ENCODE measurements at places on chromosomes 2 and 18.

DNA sequence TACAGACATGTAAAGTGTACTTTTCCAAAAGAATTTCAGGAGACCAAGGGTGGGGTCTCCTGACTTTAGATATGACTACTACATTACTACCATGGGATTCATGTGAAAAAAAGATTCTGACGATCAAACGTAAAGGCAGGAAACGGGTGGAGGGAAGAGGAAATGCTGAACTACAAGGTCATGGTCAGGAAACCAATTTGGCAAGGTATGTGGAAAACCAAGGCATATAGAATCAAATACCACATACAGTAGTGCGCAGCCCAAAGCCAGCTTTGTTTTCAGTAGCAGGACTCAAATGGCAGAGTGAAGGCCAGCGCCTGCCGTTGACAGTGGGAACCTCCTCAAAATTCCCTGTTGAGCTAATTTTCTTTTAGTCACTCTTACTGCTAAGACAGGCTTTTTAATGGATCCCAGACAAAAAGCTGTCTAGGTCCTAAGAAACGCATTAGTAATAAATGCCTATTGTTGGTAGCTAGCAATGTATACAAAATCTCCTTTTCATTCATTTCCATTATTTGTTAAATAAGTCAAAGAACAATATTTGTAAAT, 57.6 kb upstream of the SERTAD2 start:
- DNase-seq, result no peak

DNA sequence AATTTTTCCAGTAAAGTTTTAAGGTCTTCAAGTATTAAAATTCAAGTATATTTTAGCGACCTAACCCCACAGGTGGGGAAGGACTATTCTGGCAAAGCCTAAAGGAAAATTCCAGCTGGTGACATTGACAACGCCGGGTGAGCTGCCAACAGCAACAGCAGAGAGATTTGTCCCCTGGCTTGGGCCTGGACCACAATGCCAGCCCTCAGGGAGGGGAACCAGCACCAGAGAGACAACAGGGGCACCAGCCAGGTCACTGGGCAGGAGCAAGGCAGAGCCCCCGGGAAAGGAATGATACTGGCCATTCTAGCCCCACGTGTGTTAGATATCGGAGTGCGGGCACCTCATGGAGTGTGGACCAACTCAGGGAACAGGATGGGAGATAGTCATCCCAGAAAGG, 95.7 kb downstream of the ARMC9 start:
- DNase-seq, result no peak

DNA sequence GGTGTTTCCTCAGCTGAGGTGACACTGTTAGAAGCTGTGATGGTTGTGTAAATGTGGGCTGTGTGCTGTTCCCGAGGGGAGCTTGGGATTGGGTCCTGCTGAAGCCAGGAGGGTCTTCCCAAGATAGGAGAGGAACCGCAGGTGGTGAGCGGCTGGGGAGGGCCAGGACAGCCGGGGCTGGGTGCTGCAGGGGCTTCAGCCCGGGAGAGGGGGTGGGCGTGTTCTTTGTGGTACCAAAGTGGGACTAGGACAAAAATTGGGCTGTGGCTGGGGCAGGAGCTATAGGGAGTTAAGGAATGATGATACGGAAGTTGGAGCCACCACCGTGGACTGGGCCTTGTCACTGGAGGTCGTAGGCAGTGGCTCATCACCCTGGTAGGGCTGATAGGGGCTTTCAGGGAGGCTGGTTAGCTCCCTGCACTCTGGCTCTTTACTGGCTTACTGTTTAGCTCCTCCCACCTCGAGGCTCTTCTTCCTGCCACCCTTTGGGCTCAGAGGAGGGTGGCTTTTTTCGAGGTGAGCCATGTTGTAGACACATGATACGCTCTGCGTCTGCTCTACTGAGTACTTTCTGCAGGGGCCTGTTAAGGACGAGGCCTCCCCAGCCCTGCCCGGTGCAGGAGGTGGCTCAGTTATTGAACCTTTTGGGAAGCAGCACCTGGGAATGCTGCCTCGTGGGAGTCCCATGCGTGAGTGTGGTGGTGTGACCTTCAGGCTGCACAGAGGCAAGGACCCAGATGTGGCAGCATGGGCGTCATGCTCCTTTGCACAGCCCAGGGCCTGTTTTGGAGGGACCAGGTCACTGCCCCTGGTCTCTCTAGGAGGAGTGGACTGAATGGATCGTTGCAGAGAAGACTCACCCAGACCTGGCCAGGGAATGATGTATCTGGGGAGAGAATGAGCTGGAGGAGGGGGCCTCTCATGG, 21.6 kb downstream of the ASB1 start:
- no peak for DNase-seq

DNA sequence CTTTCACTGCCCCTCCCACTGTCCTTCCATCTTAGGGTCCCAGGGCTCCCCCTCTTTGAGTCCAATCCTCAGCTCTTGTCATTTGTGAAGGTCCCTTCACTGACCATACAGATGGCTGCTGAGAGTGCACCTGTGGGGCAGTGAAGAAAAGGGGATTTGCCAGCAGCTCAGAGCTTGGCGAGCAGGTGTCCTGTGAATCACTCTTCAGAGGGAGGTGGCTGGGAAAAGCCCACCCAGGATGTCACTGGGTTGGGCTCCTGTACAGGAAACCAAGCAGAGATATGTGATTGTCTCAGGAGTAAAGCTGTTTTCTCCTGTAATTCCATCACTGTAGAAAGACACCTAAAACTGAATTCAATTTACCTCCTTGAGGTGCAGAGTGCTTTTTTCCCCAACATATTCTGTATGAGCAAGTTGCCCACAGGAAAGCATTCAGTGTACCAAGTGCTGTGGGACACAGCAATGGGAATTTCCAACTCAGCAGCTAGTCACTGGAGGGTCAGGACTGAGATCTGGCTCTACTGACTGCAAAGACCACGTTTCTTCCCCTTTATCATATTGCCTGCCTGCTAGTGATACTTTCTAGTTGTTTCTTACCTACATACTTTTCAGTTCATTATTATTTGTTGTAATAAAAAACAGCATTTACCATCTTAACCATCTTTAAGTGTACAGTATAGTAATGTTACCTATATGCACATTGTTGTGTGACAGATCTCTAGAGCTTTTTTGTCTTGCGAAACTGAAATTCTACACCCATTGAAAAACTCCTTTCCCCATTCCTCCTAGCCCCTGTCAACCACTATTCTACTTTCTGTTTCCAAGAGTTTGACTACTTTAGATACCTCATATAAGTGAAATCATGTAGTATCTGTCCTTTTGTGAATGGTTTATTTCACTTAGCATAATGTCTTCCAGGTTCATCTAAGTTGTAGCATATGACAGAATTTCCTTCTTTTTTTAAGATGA, 239.1 kb downstream of the TSN start:
- DNase-seq, result no peak

- DNase-seq, result no peak
Observed at GRCh38 chr18:13269521-13270011, 51.0 kb downstream of the LDLRAD4 start.

DNA sequence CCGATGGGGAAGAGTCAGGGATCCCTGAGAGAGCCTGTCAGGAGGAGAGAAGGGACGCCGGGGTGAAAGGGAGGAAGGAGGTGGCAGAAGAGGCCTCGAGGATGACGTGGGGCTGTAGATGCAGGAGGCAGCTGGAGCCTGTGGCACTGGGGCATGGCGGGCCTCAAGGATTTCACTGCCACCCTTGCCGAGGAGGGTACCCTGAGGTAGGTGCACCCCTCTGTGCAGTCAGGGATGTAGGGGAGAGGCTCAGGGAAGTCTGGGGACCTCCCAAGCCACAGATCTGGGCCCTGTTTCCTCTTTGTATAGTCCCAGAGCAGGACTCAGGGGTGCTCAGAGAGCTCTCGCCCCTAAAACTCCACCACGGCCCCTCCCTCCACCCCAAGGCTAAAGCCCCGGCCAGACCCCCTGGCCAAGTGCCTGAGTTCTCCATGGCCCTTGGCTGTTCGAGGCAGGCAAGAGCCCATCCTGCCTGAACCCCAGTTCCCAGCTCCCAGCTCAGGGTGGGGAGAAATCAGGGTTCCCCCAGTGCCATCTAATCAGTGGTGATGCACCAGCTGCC, 39.0 kb upstream of the HDAC4 start:
- DNase-seq, result no peak

GRCh38 chr2:76427452-76427851, 716.7 kb upstream of the GCFC2 start:
- DNase-seq, result no peak

DNA sequence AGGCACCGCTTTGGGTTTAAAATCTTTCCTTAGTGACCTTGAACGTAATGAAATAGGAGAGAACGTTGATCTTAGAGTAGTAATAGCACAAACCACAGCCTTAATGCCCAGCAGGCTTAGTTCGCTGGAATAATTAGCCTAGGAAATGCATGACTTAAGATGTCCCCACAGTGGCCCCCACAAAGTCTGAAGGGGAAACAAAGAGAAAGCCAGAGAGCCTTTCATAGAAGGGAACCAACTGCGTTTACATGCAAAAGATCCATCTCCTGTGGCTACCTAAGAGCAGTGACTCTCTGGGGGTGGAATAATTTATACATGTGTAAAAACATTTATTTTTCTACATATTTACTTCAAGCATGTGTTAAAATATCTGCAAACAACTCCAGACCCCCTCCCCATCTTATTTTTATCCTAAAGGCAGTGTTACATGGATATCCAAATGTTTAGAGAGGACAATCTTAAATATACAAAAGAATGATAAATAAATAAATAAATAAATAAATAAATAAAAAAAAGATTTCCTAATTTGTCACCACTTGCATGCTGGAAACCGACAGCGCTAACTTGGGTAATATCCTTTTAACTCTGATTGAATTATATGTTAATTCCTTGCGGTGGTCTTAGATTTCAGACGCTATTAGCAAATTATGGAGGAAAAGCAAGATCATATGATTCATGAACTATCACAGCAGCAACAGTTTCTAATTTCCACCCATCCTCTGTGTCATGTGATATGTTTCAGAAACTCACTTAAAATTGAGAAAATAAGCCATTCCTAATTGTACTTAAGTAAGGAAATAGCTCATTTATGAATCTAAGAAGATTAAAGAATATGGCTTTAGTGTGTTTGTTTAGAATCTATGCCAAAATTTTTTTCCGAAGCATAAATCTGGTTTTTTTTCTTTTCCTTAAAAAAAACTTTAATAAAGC, 23.4 kb upstream of the CYP1B1 start:
- DNase-seq, result no peak

DNA sequence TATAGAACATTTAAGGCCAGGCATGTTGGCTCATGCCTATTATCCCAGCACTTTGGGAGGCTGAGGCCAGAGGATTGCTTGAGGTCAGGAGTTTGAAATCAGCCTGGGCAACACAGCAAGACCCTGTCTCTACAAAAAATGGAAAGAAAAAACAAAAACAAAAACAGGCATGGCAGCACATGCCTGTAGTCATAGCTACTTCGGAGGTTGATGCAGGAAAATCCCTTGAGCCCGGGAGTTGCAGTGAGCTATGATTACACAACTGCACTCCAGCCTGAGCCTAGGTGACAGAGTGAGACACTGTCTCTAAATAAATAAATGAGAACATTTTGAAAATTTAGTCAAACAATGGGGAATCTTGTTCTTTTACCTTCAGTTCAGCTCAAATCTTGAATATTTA, 12.1 kb upstream of the YES1 start:
- no peak for DNase-seq
